ENCODE measurements at places on chromosomes 2 and 18.

DNA sequence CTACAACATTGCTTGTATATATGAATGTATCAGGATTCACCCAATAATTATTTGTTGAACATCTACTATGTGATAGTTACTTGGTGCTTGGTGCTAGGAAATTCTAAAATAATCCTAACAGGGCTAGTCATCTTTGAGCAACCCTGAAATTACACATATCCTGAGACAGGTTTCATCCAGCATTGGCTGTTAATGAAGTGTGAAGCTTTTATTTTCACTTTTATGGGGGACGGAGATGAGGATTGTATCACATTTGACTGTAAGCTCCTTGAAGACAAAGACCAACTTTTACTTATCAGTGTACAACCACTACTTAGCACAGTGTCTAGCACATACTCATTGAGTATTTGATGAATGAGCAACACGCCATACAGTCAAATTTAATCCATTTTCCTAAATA is 6.8 kb upstream of the GALM start:
- no peak for DNase-seq

GRCh38 chr18:51727780-51728179 is 530.3 kb upstream of the MEX3C start:
- DNase-seq = no peak

DNA sequence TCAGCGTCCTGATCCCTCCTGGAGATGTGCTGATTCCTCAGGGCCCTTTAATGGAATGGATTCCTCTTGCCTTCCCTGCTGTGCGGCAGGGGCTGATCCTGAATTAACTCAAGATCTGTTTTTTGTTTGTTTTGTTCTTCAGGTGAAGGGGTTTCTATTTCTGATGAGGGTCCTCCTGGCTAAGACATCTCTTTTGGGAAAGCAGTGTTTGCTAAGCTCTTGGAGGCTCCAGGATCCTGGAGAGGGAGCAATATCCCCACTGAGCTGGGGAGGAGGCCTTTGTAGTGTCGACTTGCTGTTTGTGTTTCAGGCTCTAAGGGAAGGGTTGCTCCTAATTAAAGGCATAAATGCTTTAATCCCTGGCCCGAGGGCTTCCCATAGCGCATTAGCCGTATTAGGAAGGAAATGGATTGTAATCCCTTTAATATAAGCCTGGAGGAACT is 65.3 kb upstream of the FOXI3 start:
- DNase-seq = no peak

GRCh38 chr2:18500333-18500732 is 60.1 kb downstream of the RDH14 start:
- DNase-seq = no peak

DNA sequence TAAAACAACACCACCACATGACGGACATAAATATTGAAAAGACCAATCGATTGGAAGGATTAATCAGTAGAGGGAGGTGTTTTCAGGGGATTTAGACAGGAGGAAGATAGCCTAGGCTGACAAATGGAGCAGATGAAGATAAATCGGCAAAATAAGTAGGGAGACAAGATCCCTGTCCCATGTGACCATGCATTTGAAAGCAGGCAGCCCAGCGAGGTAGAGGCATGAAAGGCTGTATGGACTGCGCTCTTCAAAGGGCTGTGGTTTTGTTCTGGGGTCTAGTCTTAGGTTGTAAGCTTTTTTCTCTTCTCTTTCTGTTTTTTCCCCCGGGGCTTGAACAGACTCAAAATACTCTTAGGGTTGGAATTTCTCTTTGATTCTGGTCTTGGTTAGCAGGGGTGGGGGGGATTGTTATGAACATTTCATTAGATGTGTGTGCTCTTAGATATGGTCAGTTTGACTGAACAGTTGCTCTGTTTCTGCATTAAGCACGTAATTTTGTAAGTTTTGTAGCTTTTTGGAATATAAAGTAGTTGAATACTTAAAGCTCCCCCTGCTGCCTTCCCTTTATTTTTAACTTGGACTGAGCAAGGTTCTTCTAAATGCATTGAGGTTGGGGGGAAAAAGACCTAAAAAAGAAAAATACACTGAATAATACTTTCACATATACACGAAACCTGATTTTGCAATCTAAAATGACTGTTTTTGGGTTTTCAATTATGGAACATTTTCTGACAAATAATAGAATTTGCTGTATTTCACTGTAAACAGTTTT is 32.2 kb downstream of the ZNF532 start:
- no peak for DNase-seq

- DNase-seq = no peak
Observed at GRCh38 chr2:147147802-147148201, 697.0 kb upstream of the ACVR2A start.

GRCh38 chr2:192194866-192195547 is at the start of gene TMEFF2:
Gene TMEFF2, minus strand, starts transcription at chr2:192194933. Its CDS starts 409 bp downstream, at chr2:192194524.
- DNase-seq = peak; percentile 7

GRCh38 chr2:197969391-197969893 is 165.0 kb downstream of the PLCL1 start:
- no peak for DNase-seq

- no peak for DNase-seq
Observed at GRCh38 chr2:228064796-228065315, 116.6 kb downstream of the SPHKAP start.

DNA sequence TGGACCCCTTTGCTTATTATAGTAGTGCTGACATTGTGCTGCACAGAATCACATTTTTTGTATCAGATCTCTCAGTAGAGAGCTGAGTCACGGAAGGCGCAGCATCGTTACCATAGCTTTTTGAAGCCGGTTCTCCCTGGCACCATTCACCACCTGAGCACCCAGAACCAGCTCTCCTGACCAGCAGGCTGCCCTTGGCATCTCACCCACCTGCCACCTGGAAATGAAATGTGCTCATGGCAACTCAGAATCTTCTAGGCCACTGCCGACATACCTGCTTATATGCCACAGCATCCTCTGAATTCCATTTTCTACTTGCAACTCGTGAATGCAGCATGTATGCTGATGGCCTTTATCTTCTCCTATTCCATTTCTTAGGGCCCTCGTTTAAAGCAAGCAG is 62.7 kb downstream of the COA5 start:
- no peak for DNase-seq

- no peak for DNase-seq
Observed at GRCh38 chr2:171578127-171578803, 56.0 kb downstream of the CYBRD1 start.

DNA sequence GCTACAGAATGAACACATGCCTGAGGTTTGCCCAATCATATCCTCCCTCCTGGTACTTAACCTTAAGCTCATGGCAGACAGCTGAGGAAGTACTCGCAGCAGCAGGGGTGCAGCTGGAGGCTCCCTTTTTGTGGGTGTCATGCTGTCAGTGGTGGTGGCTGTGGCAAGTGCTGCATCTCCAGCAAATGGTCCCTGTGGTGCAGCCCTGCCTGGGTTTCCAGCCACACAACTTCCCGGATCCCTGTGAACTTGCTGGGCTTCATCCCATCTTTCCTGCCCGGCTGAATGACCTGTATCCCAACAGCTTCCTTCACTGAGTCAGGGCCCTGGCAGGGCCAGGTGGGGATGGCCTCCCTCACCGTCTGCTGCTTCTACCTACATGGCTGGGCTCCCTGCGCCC is 5.0 kb downstream of the TMEM185B start:
- no peak for DNase-seq

GRCh38 chr2:118197011-118197675 is 108.9 kb downstream of the INSIG2 start:
- DNase-seq = no peak

- DNase-seq = no peak
Observed at GRCh38 chr2:241161646-241162281, 11.5 kb downstream of the PPP1R7 start.

DNA sequence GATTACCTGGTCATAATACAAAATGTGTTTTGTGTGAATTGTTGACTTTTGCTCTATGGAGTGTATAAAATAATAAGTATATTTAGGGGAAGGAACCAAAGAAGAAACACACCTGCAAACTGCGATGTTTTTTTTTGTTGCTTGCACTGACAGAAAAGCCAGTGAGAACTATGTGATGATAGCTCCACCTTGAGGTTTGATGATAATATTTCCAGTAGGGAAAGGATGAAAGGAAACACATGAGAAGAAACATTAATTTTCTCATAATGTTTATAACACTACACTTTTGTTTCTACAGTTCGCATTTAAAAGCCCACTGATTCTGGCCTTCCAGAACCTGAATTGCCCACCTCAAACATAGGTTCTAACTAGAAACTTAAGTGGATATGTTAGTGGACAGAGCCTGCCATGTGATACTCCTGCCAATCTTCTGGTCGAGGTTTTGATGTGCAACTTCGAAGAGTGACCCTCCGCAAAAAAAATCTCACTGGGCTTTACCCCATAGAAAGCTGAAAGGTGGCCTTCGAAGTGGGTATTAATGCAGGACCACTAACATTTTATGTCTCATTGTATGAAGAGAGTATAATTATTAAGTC is 476.4 kb upstream of the SPHKAP start:
- DNase-seq = no peak

All from activated T-helper 1 cell treated with anti-CD3 and anti-CD28 coated beads, Interleukin-2, amount 50 U/mL, for 16 hours (primary cell).